ENCODE measurements at places on chromosomes 1 and 21.
A peak's percentile ranks its signal among the peaks of the same experiment; 100 is the strongest.

- DNase-seq, result no peak
These were observed 175.7 kb downstream of the VPS13D start for GRCh38 chr1:12405325-12406210.

- no peak for DNase-seq
These were observed 84.7 kb downstream of the LRRC8D start for GRCh38 chr1:89905395-89906058.

- no peak for DNase-seq
These were observed 65.2 kb downstream of the SIK1 start for GRCh38 chr21:43361493-43362296.

- DNase-seq, result no peak
These were observed 101.2 kb upstream of the IRF2BP2 start for GRCh38 chr1:234710936-234711724.

GRCh38 chr1:77018311-77018710 is 151.0 kb downstream of the ST6GALNAC5 start:
- no peak for DNase-seq

DNA sequence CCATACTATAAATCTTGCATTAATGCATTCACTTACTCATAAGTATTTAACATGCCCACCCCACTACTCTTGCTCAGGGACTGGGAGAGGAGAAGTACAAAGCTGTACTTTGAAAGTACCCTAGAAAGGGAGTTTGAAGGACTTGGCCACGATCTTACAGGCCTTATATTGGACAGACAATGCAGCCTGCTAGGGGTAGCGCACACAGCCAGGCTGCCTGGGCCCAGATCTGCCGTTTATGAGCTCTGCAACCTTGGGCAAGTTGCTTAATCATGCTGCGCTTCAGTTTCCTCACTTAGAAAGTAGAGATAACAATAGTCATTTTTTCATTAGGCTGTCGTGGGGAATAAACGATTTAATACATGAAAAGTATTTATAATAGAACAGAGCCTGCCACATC is 110.1 kb downstream of the CDC7 start:
- DNase-seq, result no peak

- DNase-seq, result no peak
These were observed 46.8 kb upstream of the TARDBP start for GRCh38 chr1:10965546-10966226.

- no peak for DNase-seq
These were observed 21.9 kb upstream of the EVA1B start for GRCh38 chr1:36345353-36345752.

DNA sequence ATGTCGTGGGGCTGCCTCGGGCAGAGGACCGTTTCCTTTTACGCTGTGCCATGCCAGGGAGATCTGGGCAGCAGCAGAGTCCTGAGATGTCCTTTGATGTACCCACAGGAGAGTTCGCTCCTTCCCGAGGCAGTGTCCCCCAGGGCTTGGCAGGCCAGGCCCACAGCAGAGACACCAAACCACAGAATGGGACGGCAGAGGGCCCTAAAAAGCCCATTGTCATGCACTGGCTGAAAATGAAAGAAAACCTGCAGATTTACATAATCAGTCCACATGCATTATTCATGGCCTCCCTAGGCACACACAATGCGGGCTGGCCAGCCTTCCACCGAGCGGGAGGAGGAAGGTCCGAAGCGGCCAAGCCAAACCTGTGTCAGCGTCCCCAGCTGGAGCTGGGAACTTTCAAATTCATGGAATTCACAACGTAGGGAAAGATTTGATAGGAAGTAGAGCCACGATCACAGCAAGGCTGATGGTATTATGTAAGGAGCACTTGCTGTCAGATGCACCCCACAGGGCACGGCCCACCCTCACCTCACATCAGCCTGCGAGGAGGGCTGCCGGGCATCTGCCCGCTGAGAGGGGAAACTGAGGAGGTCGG is 25.3 kb upstream of the EFHD2 start:
- DNase-seq, result peak; percentile 83

- no peak for DNase-seq
These were observed 202.6 kb upstream of the COA6 start for GRCh38 chr1:234170622-234171021.

- no peak for DNase-seq
These were observed 40.7 kb downstream of the NME7 start for GRCh38 chr1:169326956-169327268.

GRCh38 chr1:3658231-3658615 is 5.9 kb downstream of the TP73 start:
- no peak for DNase-seq

DNA sequence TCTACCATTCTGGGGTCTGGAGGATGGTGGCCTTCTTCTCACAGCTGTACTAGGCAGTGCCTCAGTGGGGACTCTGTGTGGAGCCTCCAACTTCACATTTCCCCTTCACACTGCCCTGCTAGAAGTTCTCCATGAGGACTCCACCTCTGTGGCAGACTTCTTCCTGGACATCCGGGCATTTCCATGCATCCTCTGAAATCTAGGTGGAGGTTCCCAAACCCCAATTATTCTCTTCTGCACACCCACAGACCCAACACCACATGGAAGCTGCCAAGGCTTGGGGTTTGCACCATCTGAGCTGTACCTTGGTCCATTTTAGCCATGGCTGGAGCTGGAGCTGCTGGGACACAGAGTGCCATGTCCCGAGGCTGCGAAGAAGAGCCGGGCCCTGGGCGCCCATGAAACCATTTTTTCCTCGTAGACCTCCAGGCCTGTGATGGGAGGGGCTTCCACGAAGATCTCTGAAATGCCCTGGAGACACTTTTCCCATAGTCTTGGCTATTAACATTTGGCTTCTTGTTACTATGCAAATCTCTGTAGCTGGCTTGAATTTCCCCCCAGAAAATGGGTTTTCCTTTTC is 170.5 kb downstream of the FOXD2 start:
- DNase-seq, result no peak

DNA sequence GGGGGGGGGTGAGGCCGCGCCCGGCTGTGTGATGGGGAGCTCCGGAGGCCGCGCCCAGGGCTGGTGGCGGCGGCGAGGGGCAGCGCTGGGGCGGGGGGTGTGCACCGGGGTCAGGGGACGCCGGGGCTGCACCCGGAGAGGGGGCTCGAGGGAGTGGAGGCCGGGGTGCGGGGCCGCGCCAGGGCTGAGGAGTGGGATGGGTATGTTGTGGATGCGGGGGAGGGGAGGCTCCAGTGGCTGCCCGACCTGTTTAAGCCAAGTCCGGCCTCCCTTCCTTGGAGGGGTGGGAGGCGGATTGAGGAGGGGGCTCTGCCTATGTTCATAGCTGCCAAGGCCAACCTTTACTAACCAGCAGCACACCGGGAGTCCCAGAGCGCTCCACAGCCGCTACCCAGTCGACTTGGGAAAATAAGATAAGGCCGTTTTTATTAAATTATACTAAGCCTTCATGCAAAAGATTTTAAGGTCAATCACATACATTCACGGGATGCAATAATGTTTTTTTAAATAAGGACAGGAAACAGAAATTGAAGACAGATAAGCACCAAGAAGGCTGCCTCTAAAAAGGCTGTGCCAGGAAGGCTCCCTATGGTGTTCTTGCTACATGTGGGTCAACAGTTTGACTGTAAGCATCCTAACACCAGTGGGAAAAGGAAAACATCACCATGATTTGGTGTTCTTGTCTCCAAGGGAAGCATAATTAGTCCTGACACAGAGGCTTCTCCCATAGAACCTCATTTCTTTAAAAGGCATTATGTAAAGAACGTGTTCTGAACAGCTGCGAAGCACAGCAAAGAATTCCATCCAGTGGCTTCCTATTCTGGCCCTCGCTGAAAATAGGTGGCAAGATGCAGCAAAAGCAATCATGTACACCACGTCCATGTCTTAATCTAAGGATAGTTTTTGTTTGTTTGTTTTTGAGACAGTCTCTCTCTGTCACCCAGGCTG is 626 bp upstream of the HLCS start:
- DNase-seq, result peak; percentile 29

- no peak for DNase-seq
These were observed 182.2 kb downstream of the GIPC2 start for GRCh38 chr1:78227705-78228635.

- DNase-seq, result no peak
These were observed 16.9 kb downstream of the CAPZB start for GRCh38 chr1:19468397-19468956.

DNA sequence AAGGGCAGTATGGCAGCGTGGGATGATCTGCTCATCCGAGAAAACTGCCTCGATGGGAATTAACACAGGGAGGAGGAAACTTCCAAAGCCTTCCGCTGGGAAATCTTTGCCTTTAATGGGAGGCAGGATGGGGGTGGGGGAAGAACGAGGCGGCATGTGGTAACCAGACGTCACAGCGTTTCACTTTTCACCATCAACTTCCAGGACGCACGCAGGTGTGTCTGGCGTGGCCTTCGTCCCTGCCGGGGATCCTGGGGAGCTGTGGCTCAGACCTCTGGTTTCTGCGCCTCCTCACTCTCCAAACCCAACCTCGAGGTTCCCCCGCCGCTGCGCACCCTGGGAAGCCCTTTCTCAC is 282 bp downstream of the RSPH1 start:
- no peak for DNase-seq

- DNase-seq, result no peak
These were observed 76.1 kb downstream of the SCCPDH start for GRCh38 chr1:246800356-246800755.

DNA sequence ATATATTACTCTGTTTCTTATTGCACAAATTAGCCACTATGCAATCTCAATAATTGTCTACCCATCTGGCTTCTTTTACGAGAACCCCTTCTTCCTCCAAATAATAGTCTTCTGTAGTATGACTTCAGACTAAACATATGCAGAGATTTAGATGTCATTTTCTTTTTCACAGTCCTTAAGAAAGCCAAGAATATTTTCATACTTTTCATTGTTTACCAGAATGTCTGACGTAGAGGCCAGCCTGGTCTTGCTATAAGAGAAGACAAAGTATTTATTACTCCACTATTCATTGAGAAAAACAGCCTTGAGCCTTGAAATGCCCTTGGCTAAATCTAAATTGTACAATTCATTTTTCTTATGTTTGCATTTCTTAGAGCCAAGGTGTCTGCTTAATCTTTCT is 714.9 kb upstream of the CXADR start:
- DNase-seq, result no peak

GRCh38 chr1:64378826-64379225 is 91.1 kb upstream of the CACHD1 start:
- no peak for DNase-seq

DNA sequence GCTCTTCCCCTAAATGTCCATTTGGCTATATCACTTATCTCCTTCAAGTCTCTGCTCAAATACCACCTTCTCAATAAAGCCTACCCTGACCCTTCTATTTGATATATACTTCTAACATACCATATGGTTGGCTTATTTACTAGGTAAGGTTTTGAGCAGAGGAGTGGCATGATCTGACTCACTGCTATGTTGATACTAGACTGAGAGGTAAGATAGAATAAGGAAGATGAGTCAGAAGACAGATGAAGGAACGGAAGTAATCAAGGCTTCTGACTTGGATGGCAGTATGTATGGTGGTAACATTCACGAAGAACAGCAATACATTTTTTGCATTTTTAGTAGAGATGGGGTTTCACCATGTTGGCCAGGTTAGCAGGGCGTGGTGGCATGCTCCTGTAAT is 4.8 kb upstream of the HRNR start:
- DNase-seq, result no peak

- DNase-seq, result no peak
These were observed 74.2 kb upstream of the FOXD3 start for GRCh38 chr1:63248216-63248615.

DNA sequence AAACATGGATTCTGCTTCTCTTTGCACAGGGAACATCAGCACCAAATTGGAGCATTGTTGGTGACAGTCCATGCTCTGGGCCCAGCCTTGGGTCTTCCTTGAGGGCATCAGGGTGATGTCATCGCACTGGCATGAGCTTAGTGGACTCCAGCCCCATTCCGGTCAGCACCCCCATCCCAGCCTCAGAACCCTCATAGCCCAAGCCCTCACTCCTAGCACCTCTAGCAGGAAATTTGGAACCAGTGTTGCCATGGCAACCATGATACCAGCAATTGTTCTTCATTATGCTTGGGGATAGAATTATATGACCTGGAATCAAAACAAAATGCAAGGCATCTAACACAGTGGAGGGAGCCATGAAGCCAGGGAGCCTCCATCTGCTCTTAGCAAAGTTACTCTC is 83.1 kb downstream of the VWA5B1 start:
- no peak for DNase-seq

DNA sequence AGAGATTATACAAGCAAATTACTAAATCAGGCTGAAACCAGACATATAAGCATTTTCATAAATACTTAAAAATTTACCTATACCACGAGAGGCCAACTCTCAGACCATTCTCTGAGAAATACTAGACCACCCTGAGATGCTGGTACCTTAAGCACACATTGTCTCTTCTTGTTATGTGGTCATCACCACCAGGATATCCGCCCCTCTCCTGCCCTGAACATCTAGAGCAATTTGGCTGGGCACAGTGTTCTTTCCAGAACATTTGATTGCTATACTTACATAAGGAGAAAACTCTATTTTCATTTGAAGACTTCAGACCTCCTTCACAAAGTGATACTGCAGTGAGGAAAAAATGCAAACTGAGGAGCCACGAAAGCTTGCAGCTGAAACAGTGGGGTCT is 36.2 kb upstream of the DUSP10 start:
- DNase-seq, result no peak

GRCh38 chr1:19517017-19517416 is 31.7 kb upstream of the CAPZB start:
- DNase-seq, result no peak

GRCh38 chr1:86429835-86430234 is 5.9 kb downstream of the CLCA2 start:
- peak; percentile 31 for DNase-seq

DNA sequence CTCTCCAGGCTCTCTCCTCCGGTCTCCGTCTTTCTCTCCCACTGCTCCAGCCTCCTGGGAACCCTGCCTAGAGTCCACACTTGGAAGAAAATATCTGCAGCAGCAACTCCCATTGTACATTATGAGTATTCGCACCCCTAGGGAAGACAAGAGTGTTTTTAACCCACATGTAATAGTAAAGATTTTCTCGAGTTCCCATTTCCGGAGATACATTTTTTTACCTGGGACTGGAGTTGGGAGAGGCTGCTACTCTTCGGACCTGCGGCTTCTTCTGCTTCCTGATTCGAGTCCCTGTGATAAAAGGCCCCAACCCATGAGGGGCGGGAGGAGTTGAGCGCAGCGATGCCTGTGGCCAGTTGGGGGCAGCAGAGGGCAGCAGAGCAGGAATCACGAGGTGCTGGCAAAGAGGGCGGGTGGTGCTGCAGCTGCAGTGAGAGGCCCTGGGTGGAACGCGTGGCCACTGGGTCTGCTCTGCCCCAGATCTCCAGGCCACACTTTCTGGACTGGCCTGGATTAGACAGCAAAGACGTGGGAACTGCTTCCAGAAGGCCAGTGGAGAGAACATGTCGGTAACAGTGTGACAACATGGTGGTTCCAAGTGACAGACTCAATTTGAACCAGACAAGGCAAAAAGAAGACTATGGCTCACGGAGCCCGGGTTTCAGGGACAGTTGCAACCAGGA is 221.0 kb upstream of the CSF3R start:
- DNase-seq, result peak; percentile 88

DNA sequence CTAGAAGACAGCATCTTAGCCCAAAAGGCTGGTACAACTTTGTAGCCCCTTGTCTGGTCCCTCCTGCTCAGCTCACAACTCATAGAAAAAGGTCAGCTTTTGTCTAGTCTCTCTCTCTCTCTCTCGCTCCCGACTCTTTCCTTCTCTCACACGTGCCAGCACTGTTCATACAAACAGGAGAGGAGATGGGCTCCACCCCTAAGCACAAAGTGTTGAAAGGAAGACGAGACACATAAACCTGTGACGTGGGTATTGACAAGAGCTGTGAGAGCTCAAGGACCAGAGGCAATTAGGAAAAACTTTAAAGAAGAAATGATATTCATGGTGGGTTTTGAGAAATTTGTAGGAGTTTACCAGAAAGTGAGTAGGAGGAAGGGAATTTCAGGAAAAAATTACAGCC is 23.6 kb upstream of the KCNC4 start:
- DNase-seq, result no peak
